Spinal cord (tissue), 10 donors: ENCODE measurements at places on chromosomes 12 and 14.

DNA sequence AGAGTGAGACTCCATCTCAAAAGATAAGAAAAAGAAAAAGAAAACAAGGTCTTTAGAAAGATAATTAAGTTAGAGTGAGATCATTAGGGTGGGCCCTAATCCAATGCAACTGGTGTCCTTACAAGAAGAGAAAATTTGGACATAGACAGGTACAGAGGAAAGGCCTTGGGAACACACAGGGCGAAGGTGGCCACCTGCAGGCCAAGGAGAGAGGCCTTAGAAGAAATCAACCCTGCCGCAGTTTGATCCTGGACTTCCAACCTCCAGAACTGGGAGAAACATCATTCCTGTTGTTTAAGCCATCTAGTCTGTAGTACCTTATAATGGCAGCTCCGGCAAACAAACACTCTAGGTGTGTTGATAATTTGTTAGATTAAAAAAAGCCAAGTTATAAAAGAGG is 491.9 kb downstream of the MED13L start:
- DNase-seq = no peak

DNA sequence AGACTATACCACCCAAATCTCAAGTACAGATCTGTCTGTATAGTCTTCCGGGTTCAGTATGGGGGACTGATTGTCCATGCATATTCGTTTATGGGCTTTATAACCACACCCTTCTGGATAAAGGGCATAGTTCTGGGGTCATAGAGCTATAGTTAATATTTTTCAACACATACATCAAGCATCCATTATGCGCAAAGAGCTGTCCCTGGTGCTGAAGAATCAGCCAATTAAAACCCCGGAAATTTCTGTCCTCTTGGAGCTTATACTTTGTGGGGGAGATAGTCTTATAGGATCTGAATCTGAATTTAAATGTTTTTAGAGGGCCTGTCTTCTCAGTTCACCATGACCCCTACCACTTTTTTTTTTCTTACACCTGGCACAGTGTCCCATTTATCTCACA is 256.7 kb downstream of the SUDS3 start:
- DNase-seq = no peak

GRCh38 chr14:103056322-103057027 is 874 bp downstream of the CDC42BPB start:
- no peak for DNase-seq

- DNase-seq = no peak
Measured at GRCh38 chr12:106378788-106379187, 21.2 kb downstream of the POLR3B start.

DNA sequence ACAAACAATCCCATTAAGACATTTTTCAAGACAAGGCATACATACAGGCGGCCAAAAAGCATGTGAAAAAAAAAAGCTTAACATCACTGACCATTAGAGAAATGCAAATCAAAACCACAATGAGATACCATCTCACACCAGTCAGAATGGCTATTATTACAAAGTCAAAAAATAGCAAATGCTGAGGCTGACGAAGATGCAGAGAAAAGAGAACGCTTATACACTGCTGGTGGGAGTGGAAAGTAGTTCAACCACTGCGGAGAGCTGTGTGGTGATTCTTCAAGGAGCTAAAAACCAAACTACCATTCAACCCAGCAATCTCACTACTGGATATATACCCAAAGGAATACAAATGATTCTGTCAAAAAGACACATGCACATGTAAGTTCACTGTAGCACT is 216.7 kb downstream of the FOXG1 start:
- no peak for DNase-seq

GRCh38 chr12:24649634-24650033 is 299.3 kb downstream of the BCAT1 start:
- DNase-seq = no peak

DNA sequence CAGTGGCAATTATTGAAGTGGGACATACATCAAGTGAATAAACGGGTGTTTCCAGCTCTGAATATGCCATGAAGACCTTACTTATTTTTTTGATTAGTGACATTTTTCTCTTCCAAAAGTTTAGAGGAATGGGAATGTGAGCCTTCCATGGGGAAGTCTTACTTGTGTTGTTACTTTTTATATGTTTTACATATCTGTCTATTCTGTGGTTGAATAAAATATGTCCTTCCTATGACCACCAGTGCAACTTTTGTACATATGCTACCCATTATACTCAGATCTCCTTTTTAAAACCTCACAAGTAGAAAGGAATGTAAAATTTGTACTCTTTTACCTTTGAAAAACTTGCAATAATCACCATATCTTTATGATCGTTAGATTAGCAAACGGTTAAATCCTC is 132.7 kb downstream of the MSRB3 start:
- DNase-seq = no peak

DNA sequence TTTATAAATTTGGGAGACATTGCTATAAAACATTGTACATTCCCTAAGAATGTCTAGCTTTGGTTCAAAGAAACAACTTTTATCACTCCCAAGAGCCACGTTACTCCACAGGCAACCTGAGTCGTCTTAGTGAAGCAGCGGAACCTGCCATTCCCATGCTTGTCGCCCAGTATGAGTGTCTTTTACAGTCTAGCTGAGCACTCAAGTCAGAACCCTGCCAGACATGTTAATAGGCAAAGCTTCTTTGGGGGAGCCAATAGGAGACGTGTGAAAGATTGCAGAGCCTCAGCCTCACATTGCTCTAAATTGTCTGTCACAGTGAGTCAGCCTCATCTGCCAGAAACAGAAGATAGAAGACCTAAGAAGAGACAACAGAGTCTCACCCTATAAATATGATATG is 541.6 kb upstream of the FLRT2 start:
- DNase-seq = no peak
